ENCODE measurements at places on chromosomes 12 and 14.

DNA sequence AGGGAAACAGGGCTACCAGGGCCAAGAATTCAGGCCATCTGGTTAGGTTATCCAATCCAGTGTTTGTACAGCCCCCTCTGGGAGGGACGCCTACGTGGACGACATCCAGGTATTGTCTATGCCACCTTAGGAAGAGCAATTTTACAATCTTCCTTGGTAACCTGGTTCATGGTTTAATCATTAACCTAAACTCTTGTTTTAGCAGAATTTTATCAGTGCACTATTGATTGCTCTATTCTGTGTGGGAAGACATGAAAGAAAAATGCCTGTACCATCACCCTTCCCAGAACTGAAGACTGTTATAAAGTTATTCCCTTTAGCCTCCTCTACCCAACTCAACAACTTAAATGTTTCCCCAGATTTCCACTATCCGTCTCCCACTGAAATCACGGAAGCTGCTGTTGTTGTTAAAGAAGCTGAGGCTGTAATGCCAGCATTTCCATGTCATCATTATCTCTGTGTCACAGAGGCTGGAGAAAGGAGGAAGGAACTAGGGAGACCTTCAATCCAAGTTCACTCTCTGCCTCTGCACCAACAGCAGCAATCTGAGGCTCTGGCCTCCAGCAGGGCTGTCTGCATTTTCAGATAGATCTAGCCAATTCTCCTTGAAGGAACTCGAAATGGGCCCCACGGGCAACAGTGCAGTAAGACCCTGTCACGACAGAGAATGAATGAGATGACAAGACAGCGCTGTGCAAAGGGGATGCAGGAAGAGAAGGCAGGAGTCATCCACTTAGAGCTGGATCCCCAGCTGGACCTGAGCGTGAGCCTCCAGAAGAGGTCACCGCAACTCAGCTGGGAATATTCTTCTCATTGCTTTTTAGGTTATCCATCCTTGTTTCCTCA, 183.4 kb upstream of the GZMB start:
- H3K27ac ChIP-seq: no peak overlapping the region
- no peaks in the 10 kb centered on the region for H3K36me3 ChIP-seq
- no peaks in the 10 kb centered on the region for H3K4me1 ChIP-seq
- H3K4me3 ChIP-seq: no peak overlapping the region
- no peak for DNase-seq

DNA sequence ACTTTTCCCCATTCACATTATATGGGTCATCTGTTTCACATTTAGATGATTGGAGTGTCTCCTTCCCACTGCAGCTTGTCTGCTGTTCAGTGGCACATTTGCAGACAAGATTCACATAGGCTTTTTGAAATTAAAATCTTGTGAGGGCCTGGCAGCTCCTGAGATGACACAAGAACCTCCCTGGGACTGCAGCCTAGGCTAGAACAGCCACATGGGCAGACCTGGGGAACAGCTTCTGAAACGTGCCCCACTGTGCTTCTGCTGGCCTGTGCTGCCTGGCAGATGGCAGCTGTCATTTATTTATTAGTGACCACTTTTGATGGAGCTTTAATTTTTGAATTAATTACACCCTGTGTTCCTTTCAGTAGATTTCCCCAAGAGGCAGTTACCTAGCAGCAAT, 137.4 kb downstream of the GRIP1 start:
- H3K27me3 ChIP-seq: peaks cover 3% of the 10 kb centered on the region
- no peak for DNase-seq
- no peak overlapping the region for H3K4me3 ChIP-seq
- H3K36me3 ChIP-seq: no peaks in the 10 kb centered on the region
- no peak overlapping the region for H3K27ac ChIP-seq

DNA sequence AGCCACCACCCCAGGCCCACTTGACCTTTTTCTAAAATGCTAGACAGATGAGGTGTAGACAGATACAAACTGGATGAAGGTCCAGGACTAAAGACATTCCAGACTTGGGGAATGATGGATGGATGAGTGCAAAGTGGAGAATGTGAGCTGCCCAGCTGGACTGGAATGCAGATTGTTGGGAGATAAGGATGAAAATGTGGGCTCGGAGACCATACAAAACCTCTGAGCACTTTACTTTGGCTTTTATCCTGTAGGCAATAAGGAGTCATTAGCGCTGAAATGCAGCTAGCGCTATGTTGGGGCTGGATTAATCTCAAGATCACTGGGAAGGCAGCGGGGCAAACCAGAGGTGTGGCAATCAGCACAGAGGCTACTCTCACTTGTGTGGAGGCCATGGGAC, 64.7 kb upstream of the GNPNAT1 start:
- no peak for DNase-seq
- H3K4me3 ChIP-seq: no peak overlapping the region
- no peaks in the 10 kb centered on the region for H3K27me3 ChIP-seq
- peaks cover 6% of the 10 kb centered on the region for H3K4me1 ChIP-seq
- H3K36me3 ChIP-seq: no peaks in the 10 kb centered on the region

DNA sequence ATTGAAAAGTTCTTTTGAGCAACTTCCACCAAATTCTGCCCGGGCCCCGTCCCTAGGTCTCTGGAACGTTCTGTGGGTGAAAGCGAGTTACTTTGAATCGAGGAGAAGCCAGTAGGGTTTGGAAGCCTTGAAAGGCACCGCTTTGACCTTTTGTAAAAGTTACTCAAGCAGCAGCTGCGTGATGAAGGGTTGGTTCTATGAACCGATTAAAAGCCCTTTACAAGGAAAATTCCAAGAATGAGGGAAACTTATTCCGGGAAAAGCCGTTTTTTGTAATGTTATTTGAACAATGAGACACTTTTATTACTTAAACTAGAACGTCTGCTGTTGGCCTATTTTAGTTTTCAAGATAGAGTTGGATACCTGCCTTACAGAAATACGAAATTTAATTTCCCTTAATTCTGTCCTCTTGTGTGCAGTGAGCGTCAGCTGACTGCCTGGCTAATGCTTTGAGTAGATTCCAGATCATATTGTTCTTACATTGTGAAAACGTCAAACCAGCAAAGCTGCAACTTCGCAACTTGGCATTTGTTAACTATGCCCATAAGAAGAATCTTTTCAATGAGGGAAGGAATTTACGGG, 906 bp downstream of the LARP4 start:
- no peak for DNase-seq
- peaks cover 9% of the 10 kb centered on the region for H3K36me3 ChIP-seq
- H3K4me3 ChIP-seq: peak overlapping the region; percentile 95
- peaks cover under 1% of the 10 kb centered on the region for H3K27me3 ChIP-seq
- peaks cover 23% of the 10 kb centered on the region for H3K4me1 ChIP-seq

DNA sequence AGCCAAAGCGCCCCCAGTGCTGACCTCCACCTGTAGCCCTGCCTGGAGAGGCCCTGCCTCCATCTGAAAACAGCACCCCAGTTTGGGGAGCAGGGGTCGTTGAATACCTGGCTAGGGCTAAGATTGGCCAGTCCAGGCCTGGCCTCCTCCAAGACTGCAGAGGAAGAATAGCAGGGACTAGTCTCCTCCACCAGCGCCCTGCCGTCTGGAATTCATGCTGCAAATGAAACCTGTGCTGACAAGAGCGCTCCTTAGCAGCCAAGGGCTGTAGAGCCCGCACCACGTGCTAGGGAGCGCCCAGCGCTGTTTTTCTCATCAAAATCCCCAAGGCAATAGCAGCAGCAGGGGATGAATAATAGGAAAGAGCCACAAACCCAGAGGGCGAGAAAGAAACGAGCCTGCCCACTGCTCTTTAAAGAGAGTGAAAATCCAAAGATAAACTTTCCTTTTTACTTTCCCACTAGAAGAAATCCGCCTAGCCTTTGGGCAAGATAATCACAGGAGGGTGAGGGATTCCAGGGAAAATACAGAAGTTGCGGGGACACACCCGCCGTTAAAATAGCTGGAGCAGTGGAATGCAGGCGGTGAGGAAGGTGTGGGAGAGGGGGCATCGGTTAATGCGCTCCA, 3.3 kb downstream of the COL2A1 start:
- H3K27me3 ChIP-seq: peaks cover 93% of the 10 kb centered on the region
- no peaks in the 10 kb centered on the region for H3K36me3 ChIP-seq
- H3K4me3 ChIP-seq: peak overlapping the region; percentile 56

- H3K27ac ChIP-seq: no peak overlapping the region
- no peak overlapping the region for H3K4me3 ChIP-seq
- peak; percentile 64 for DNase-seq
- H3K36me3 ChIP-seq: no peaks in the 10 kb centered on the region
- peaks cover 12% of the 10 kb centered on the region for H3K4me1 ChIP-seq
Measured at GRCh38 chr12:117105902-117106301, 6.7 kb upstream of the TESC start.

- H3K36me3 ChIP-seq: no peaks in the 10 kb centered on the region
- H3K27ac ChIP-seq: no peak overlapping the region
- peaks cover 2% of the 10 kb centered on the region for H3K27me3 ChIP-seq
- no peaks in the 10 kb centered on the region for H3K4me1 ChIP-seq
- DNase-seq: no peak
- H3K4me3 ChIP-seq: no peak overlapping the region
Measured at GRCh38 chr12:108190529-108190928, 61.4 kb downstream of the WSCD2 start.

- H3K27ac ChIP-seq: no peak overlapping the region
- no peaks in the 10 kb centered on the region for H3K36me3 ChIP-seq
- H3K4me1 ChIP-seq: peaks cover 12% of the 10 kb centered on the region
- H3K27me3 ChIP-seq: peaks cover 18% of the 10 kb centered on the region
- H3K4me3 ChIP-seq: no peak overlapping the region
Measured at GRCh38 chr12:98741556-98742265, 96.6 kb downstream of the APAF1 start.

GRCh38 chr14:96207686-96208085, 3.0 kb downstream of the BDKRB2 start:
- H3K4me3 ChIP-seq: no peak overlapping the region
- peaks cover 23% of the 10 kb centered on the region for H3K27me3 ChIP-seq
- no peak overlapping the region for H3K27ac ChIP-seq

- no peaks in the 10 kb centered on the region for H3K4me1 ChIP-seq
- H3K36me3 ChIP-seq: no peaks in the 10 kb centered on the region
- H3K27me3 ChIP-seq: peaks cover 35% of the 10 kb centered on the region
- H3K4me3 ChIP-seq: no peak overlapping the region
Measured at GRCh38 chr12:32535288-32535999, 136.1 kb downstream of the FGD4 start.

DNA sequence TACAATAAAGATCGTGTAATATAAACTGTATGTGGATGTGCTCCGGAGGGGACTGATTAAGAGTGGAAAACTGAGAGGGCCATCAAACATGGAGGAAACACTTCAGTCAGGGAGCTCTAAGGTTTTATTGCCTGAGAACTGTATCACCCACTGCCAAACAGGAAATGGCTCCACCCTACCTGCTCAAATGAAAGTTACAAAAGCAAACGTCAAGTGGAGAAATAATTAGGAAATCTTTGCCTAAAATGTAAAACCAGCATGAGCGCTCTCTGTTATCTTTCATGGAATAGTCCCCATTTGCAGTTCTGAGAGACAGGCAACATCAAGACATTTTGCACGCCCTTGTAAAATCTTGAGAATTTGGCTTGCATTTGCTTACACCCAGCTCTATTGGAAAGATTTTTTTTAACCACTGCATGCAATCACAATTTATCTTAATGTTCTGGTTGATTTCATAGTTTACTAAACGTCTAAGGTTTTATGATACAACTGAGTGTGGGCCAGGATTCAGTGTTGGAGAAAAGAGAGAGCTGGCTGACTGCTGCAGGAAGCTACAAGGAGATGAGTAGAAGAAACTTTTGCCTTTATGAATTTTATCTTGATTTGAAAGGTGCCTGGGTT, 344.0 kb upstream of the PRICKLE1 start:
- H3K4me1 ChIP-seq: no peaks in the 10 kb centered on the region
- no peaks in the 10 kb centered on the region for H3K36me3 ChIP-seq
- H3K27ac ChIP-seq: no peak overlapping the region
- no peak overlapping the region for H3K4me3 ChIP-seq
- H3K27me3 ChIP-seq: no peaks in the 10 kb centered on the region

DNA sequence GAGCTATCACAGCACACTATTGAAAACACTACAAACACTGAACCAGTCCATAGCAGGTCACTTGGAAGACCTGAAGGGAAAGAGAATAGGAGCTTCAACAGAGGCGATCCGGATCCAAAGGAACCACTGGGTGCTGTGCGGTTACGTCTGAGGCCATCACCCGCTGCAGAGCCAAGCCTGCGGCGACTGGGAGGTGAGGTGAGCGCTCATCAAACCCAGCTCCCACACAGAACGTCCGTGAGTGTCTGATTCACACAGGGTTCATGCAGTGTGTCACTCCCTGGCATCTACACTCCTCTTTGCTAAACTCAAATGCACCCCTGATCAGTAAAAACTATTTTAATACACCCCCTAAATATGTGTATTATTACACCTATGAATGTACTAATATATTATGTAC, 64.1 kb downstream of the TMEM132D start:
- no peaks in the 10 kb centered on the region for H3K27me3 ChIP-seq
- DNase-seq: no peak
- no peak overlapping the region for H3K4me3 ChIP-seq
- no peaks in the 10 kb centered on the region for H3K4me1 ChIP-seq
- no peaks in the 10 kb centered on the region for H3K36me3 ChIP-seq

- H3K27me3 ChIP-seq: peaks cover 2% of the 10 kb centered on the region
- no peak overlapping the region for H3K27ac ChIP-seq
- H3K4me1 ChIP-seq: no peaks in the 10 kb centered on the region
- DNase-seq: no peak
- no peak overlapping the region for H3K4me3 ChIP-seq
Measured at GRCh38 chr14:24954037-24954699, 95.8 kb downstream of the STXBP6 start.

DNA sequence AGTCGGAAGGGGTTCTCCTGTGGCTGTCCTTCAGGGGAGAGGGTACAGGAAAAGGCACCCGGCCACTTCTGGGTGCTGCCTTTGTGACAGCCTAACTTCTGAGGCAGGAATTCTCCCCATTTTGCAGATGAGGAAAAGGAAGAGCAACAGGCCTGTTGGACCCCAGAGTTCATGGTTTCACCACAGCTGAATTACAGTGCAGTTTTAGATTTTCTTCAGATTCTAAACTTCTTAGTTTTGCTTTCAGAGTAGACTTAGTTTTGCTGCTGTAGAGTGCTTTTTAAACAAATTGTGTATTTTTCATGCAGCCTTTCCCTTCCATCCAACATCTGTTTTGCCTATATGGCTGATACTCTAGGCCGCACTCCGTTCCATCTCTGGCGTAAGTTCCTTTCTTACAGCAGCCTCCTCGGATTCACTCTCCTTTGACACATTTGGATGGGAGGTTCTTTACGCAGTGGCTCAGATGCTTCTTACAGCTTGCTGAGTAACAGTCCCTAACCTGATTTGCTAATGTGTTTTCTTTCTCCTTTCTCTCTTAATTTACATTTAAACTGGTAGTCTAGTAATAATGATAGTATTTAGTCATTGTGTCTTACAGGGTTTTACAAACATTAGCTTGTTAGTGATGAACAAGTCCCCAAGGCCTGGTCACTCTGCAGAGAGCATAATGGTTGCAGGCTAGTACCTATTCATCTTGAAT, 7.8 kb downstream of the TRAF3 start:
- peaks cover 14% of the 10 kb centered on the region for H3K36me3 ChIP-seq
- H3K4me1 ChIP-seq: peaks cover 35% of the 10 kb centered on the region
- no peak overlapping the region for H3K27ac ChIP-seq
- H3K27me3 ChIP-seq: no peaks in the 10 kb centered on the region
- H3K4me3 ChIP-seq: no peak overlapping the region
- DNase-seq: no peak

Data from activated CD8-positive, alpha-beta T cell treated with anti-CD3 and anti-CD28 coated beads, Interleukin-2, amount 10 ng/mL, durations not matched to agents 7 days and 5 days (primary cell).